ENCODE measurements at places on chromosomes 2 and 18.

- no peak for DNase-seq
Measured at GRCh38 chr2:161418275-161418714, 2.2 kb downstream of the TBR1 start.

DNA sequence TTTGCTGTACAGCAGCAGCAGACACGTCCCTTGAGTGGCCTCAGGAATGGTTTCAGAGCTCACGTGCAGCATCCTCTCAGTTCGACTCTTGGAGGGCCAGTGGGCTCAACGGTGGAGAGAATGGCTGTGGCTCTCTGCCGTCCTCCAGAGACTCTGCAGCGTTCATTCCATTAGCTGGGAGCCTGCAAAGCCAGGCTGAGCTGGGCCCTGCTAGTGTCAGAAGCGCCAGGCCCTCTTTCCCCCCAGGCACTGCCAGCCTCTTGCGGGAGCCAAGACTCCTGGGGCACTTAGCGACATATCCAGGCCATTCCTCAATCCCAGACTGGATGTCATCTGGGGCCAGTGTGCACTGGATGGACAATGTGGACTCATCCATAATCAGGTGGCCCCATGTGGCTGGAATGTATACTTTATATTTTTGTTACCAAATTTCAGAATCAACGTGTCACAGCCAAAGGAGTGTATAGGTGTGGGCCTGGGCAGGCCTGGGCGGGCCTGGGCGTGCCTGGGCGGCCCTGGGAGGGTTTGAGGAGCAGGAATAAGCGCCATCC, 125.1 kb upstream of the EPAS1 start:
- DNase-seq = no peak

- no peak for DNase-seq
Measured at GRCh38 chr2:134839649-134840048, 1.2 kb downstream of the ACMSD start.

- no peak for DNase-seq
Measured at GRCh38 chr2:162706770-162707169, 131.8 kb downstream of the KCNH7 start.

DNA sequence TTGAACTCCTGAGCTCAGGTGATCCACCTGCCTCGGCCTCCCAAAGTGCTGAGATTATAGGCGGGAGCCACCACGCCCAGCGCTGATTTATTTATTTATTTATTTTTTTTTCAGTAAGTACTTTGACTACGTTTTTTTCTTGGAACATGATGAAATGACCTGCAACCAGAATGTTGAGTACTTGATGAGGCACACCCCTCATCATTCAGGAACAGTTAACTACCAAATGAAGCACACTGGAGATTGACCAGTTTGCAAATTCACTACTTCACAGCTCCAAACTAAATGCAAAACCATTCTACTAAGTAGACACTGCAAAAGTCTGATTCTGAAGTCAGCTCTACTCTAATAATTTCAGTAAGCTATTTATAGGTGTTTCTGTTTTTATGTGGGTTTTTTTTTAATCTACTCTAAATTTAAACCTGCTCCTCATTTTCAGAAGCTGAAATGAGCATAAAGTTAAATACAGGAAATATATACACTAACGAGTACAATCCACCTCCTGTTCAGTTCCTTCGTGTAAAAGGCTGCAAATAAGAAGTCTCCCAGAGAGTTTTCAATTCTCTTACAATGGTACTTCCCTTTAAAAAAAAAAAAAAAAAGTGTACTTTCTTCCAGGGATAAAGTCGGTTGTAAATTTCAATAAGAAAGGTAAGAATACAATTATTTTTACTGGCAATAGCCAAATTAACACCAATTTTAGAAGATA, 1.4 kb downstream of the GFPT1 start:
- DNase-seq = no peak

GRCh38 chr18:70454704-70455322, 166.0 kb downstream of the SOCS6 start:
- DNase-seq = no peak

- DNase-seq = no peak
Measured at GRCh38 chr2:28427741-28428415, 35.2 kb downstream of the FOSL2 start.

DNA sequence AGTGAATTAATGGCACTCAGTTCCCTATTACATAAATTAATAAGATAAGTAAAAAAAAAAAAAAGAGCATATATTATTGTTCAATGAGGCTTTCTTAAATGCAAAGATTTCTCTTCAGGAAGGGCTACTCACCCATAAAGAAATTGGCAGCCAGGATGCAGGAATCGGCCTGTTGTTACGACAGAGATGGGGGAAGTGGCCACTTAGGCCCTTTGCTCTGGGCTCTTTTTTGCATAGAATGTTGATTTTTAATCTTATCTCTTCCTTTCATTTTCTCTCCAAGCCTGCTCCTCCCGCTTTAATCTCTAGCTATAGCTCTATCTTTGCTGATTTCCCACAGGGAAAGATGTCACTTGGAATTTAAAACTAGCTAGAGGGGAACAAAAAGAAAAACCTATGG, 391.8 kb upstream of the CRIM1 start:
- no peak for DNase-seq

All from activated CD8-positive, alpha-beta memory T cell treated with anti-CD3 and anti-CD28 coated beads, Interleukin-2, amount 50 U/mL, for 4 hours (primary cell).